GM23248 (cell line): ENCODE measurements at places on chromosomes 13 and 19. TPM values are rescaled to one million over a fixed set of nuclear protein-coding genes. Genes with fewer than 3 reads are reported as not detected.

DNA sequence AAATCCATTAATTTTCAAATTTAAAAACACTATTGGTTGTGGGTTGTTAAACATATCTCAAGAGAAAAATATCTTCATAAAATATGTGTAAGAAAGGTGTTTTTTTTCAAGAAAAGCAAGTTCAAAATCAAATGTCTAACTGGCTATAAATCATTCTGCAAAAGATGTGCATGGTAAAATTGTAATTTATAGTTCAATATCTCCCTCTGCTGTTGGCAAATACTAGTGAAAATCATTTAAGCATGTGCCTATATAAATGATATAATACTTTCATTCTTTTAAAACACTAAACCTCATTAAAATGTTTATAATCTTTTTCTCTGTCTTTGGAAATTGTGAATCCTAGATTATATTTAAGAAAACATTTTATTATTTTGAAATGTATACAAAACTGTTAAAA, 17.2 kb upstream of the SLITRK6 start:
- DNase-seq: no peak

SYNGR4 gene
- polyA plus RNA-seq: not detected in 2 replicates

GRCh38 chr13:42643076-42643475, 69.1 kb downstream of the TNFSF11 start:
- DNase-seq: no peak

GRCh38 chr19:54493967-54494585, 8.6 kb upstream of the LAIR2 start:
- DNase-seq: no peak

- peak; percentile 53 for DNase-seq
These were observed 14.1 kb downstream of the BRD4 start for GRCh38 chr19:15318241-15318691.

DNA sequence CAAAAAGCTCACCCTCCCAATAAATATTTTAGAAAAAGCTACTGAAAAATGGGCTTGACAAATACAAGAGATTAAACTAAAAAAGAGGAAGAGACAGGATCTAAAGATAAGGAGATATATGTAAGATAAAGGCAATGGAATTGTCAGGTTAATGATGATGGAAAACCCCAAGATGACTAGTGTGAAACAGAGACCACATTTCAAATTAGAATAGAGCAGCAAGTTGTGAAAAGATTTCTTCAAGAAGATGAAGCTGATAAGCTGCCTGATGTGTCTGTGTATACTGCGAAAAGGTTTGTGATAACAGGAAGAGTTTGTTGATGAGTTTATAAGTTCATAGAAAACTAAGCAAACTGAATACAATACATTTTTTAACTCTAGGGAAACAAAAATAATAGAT, 840.1 kb upstream of the SLITRK5 start:
- DNase-seq: no peak

- DNase-seq: peak; percentile 39
These were observed 21.9 kb downstream of the SMIM24 start for GRCh38 chr19:3458229-3459088.

ZNF878 gene
- polyA plus RNA-seq: 0.18 TPM in 1 of 2 replicates, not detected in the other

OXGR1 gene
- not detected in 2 replicates for polyA plus RNA-seq

DNA sequence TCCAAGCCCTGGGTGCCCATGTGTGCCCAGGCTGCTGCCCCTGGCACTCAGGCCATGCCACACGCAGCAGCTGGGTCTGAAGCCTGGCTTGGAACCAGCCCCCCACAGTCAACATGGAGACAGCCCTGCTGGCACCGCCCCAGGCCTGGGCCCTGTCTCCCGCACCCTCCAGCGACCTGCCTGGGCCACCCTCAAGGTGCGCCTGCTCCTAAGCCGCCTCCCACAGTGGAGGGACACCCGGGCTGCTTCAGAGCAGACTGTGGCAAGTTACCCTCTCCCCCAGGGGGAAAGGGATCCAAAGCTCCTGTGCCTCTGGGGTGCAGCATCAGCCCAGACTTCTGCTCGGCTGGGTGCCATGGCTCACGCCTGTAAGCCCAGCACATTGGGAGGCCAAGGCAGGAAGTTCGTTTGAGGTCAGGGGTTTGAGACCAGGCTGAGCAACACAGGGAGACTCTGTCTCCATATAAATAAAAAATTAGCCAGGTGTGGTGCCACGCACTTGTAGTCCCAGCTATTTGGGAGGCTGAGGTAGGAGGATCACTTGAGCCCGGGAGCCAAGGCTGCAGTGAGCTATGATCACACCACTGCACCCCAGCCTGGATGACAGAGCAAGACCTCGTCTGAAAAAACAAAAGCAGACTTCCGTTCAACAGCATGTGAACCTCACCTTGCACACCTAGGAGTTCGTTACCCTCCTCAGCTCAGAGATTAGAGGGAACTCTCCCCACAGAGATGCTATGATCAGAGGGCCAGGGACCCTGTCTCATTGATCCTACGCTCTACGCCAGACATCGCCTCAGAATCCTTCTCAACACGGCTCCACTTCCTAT, 15.6 kb downstream of the ELL start:
- DNase-seq: no peak

GRCh38 chr13:48962281-48962680, 13.4 kb upstream of the FNDC3A start:
- DNase-seq: peak; percentile 6

GRCh38 chr13:36432106-36432544, at the start of gene CCNA1:
TSS of gene CCNA1 (plus strand) at chr13:36432495. CDS start at chr13:36433057, 562 bp downstream.
- peak; percentile 21 for DNase-seq

GRCh38 chr13:114063545-114064449, 68.6 kb downstream of the RASA3 start:
- peak; percentile 89 for DNase-seq

DNA sequence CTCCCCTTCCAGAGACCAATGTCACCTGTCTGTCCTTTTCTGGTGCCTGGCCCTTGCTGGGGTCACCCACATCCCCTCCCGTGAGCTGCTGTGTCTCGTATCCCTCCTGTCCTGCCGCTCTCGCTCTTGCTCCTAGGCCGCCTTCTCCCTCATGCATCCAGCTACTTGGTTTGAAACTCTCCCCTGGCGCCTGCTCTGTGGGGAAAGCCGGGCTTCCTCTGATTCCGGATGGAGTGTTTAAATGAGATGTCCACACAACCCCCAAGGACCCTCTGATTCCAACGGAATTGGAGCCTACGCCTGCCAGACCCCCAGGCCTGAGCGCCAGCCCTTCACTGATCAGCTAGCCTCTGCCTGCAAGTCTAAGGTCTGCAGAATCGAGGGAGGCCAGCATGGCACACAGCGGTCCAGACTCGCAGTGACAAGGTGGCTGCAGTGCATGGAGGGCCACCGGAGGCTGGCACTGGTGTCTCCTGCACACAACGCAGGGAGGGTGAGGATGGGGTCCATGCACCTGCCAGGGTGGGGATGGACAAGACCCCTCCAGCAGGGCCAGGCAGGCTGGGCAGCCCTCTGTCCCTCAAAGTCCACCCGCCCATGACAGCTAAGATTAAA, 47.2 kb downstream of the RFX2 start:
- DNase-seq: no peak

GRCh38 chr19:51263808-51264207, 12.9 kb downstream of the SIGLECL1 start:
- no peak for DNase-seq

BCL3 gene
- 24.6 and 26.8 TPM in 2 replicates for polyA plus RNA-seq

GRCh38 chr19:42130254-42130573, 2.0 kb downstream of the POU2F2 start:
- no peak for DNase-seq

SYT3 gene
- not detected in 2 replicates for polyA plus RNA-seq

CRLF1 gene
- 8.6 and 9.9 TPM in 2 replicates for polyA plus RNA-seq

ZNF296 gene
- 0.15 TPM in 1 of 2 replicates, not detected in the other for polyA plus RNA-seq

CPAMD8 gene
- 0.20 and 0.80 TPM in 2 replicates for polyA plus RNA-seq

ATXN8OS gene
- polyA plus RNA-seq: not detected in 2 replicates

GRCh38 chr19:18110609-18111232, 13.1 kb downstream of the MAST3 start:
- no peak for DNase-seq

- no peak for DNase-seq
These were observed 650.0 kb downstream of the DIAPH3 start for GRCh38 chr13:59513686-59514085.

UBAC2 gene
- polyA plus RNA-seq: 95.9 and 96.5 TPM in 2 replicates

DNA sequence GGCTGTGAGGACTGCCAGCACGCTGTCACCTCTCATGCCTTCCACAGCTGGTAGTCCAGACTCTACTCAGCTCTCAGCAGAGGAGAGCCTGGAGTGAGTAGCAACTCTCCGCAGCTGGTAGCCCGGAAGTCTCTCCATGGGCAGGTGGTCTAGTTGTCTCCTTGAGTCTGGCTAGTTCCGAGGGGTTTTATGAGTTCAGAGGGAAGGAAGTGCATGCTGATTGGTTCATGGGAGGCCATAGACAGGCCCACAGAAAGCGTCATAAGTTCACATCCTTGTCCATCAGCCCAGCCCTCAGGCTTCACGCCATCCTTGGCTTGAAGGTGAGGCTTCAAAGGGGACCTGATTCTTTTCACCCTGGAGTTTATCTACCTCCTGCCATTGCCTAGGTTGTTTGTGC, 2662.4 kb upstream of the PCDH20 start:
- DNase-seq: no peak

MTUS2 gene
- polyA plus RNA-seq: 0.62 and 0.74 TPM in 2 replicates

DNA sequence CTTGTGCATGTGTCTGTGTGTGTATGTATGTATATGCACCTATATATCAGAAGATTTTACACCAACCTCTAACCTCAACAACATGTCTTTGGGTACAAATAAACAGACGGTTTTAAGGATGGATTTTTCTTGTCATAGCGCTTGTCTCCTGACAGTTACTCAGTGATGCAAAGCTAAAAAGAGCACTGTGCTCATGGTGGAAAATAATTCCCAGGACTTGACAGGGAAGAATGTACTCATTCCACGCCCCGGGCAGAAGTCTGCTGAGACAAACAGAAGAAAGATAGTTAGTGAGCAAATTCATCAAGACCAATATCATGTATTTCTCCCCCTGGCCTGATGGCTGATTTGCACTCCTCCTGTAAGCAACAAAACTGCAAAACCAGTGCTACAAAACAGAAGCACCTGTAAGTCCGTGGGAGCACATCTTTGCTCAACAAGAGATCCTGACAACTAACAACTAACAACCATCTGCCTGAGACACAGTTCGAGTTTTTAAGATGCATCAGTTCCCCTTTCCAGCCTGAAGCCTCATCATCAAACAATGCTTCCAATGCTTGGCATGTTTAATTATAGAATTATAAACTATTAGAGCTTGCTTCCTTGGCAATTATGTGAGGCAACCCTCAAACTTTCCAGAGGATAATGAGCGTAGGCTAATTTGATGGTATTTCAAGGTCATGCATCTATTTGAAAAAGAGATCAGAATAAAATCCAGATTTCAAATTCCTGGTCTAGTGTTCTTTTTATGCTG, 812.7 kb upstream of the MIR17HG start:
- DNase-seq: peak; percentile 30

DNA sequence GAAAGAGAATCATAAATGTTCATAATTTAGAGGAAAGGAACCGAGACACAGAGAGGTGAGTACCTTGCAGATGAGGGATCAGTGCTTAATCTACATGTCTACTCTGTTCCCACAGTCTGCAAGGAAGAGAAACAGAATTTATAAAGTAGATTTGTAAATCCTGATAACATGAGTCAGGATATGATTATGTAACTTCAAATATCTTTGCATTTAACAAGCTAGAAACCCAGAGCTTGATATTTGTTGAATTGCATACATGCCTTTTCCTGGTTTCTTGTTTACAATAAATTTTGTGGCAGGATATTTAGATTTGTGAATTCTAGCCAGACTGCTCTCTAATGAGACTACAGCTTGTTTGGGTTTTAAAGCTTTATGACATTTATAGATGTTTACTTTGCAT, 219.2 kb downstream of the ENOX1 start:
- DNase-seq: peak; percentile 55

CD79A gene
- polyA plus RNA-seq: 0.49 TPM in 1 of 2 replicates, not detected in the other

DNA sequence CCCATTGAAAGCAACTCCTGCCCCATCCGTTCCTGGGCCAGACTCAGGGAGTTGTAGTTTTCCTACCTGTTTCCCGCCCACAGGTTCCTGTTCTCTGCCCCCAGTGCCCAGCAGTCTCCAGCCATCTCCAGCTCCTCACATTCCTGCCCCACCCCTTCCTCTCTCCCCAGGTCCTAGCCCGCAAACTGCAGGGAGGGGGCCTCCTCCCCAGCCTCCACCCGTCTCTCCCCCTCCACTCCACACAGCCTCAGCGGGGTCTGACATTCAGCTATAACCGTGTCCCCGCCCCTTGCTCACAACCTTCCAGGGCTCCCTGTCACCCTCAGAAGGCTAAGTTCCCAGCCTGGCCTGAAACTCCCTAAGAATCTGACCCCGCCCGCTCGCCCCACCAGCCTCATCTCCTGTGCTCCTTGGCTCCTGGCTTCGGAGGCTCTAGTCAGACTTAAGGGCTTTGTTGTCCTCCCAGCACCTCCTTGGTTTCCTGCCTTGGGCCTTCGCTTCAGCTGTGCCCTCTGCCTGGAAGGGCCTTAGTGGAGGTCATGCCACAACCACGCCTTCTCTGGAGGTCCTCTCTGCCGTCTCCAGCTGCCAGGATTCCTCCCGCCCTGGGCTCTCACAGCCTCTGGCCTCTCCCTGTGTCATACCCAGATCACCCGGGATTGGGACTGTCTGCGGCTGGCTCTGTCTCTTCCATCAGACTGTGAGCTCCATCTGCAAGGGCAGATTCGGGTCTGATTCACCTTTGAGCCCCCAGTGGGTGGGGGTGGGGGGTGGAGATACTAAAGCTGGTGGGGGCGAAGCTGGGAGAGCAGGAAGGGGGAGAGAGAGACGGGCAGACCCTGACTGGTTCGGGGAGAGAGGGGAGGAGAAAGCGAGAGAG, 5.1 kb upstream of the SPACA6 start:
- DNase-seq: peak; percentile 86

SRRM5 gene
- not detected in 2 replicates for polyA plus RNA-seq

DNA sequence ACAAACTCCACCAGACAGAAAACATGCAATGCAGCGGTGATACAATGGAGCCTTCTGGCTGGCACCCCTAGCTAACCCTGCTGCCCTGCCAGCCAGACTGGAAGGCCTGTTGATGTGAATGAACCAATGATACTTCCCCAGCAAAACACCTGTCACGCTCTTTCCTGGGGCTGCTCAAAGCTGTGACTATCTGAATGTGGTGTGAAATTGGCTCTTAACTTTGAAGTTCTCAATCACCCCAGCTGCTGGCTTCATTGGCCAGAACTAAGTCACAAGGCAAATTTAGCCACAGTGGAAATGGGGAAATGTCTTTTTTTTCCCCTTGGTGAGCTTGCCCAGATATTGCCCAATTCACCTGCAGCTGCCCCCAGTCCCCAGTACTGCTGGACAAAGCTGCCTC, 147.3 kb downstream of the SLC7A1 start:
- DNase-seq: no peak

GRCh38 chr19:41668315-41668714, 19.8 kb downstream of the CEACAM7 start:
- DNase-seq: no peak

MYBPC2 gene
- not detected in 2 replicates for polyA plus RNA-seq

PEPD gene
- polyA plus RNA-seq: 86.5 and 92.3 TPM in 2 replicates

PLIN4 gene
- 0.08 TPM in 1 of 2 replicates, not detected in the other for polyA plus RNA-seq

- peak; percentile 81 for DNase-seq
These were observed 2.9 kb upstream of the C19orf85 start for GRCh38 chr19:55467236-55468053.
